ENCODE measurements at places on chromosomes 7 and 10. TPM values are rescaled to one million over a fixed set of nuclear protein-coding genes. Genes with fewer than 3 reads are reported as not detected.

The ZNF735 gene
- total RNA-seq, result not detected

- no peaks in the 10 kb centered on the region for H3K4me1 ChIP-seq
- no peak overlapping the region for H3K4me3 ChIP-seq
- DNase-seq, result no peak
- no peaks in the 10 kb centered on the region for H3K27me3 ChIP-seq
- no peaks in the 10 kb centered on the region for H3K36me3 ChIP-seq
- no peak overlapping the region for H3K27ac ChIP-seq
These were observed 233.2 kb downstream of the SORCS1 start for GRCh38 chr10:106931159-106931852.

The RAMP3 gene
- 0.14 TPM for total RNA-seq

- H3K27ac ChIP-seq, result no peak overlapping the region
- no peak for DNase-seq
- H3K36me3 ChIP-seq, result no peaks in the 10 kb centered on the region
- H3K4me1 ChIP-seq, result no peaks in the 10 kb centered on the region
These were observed 38.2 kb downstream of the FOXL3 start for GRCh38 chr7:327991-328702.

DNA sequence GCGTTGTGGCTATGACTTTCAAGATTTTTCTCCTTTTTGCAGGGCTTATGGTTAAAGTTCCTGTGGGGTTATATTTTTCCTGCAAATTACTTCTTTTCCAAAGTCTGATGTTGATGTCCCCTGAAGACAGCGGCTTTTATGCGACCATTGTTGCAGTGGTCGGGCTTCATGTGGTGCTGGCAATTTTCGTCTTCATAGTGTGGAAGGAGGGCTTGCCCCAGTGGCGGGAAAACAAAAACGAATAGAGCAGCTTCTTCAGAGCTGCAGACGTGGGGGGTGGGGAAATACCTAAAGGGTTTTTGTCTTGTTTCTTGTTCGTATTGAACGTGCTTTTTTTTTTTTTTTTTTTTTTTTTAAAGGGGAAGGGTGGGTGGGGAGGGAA lies 53.8 kb downstream of the MCMBP start:
- peaks cover 13% of the 10 kb centered on the region for H3K4me1 ChIP-seq
- no peak overlapping the region for H3K27ac ChIP-seq

DNA sequence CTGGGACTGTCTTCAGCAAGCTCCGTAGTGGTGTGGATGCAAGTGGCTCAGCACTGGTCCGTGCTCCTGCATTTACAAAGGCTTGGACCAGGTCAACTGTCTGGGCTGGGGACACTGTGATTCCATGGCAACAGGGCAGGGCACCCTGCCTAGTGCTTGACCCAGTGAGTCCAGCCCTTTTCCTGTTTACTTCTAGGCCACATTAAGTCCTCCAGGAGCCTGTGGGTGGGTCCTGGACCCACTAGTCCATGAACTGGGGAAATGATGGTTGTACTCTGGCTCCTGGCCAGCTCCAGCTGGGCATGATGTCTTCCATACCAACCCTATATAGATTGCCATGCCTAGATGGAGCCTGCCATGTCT lies 152.0 kb downstream of the RPS24 start:
- no peak overlapping the region for H3K27ac ChIP-seq
- DNase-seq, result no peak
- H3K27me3 ChIP-seq, result no peaks in the 10 kb centered on the region
- peaks cover 11% of the 10 kb centered on the region for H3K4me1 ChIP-seq
- H3K4me3 ChIP-seq, result no peak overlapping the region

The IQUB gene
- 0.25 TPM for total RNA-seq

- no peak for DNase-seq
- no peak overlapping the region for H3K4me3 ChIP-seq
These were observed 48.7 kb upstream of the PPP1R3C start for GRCh38 chr10:91681361-91682276.

- DNase-seq, result no peak
- peaks cover 2% of the 10 kb centered on the region for H3K4me1 ChIP-seq
- H3K27me3 ChIP-seq, result no peaks in the 10 kb centered on the region
These were observed 13.0 kb downstream of the AIFM2 start for GRCh38 chr10:70119623-70120022.

The LRRC4 gene
- total RNA-seq, result 0.16 TPM

The ACBD5 gene
- total RNA-seq, result 22.8 TPM
